RPMI7951 (cell line): ENCODE measurements at places on chromosomes 1 and 21. TPM values are rescaled to one million over a fixed set of nuclear protein-coding genes. Genes with fewer than 3 reads are reported as not detected.

DNA sequence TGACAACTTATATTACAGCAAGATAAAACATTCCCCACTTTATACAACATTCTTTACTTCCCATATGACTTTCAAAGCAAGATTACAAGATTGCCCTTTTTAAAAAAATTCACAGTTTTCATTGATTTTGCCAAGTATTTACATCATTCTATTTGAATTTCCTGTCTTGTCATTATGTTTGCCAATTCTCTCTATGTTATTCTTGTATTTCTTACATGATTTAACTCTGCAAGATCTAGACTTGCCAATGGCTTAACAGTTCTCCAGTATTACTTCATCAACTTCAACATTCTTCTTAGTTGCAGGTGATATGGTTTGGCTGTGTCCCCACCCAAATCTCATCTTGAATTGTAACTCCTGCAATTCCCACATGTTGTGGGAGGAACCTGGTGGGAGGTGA, 31.6 kb downstream of the FMO4 start:
- no peak for DNase-seq

DNA sequence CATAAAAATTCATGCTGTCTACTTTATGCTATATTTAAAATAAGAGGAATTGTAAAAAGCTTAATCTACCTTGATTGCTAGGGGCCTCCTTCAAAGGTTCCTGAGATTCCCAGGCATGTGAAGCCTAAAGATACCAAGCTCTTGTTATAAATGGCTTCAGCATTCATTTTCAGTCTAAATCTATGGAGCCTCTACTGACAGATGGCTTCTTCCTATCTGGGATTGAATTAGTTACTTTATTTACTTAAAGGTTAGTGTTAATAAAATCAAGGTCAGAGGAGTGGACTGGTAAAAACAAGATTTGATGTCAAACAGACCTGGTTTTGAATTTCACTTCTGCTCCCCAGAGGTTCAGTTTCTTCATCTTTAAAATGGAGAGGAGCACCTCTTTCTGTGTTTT, 93.7 kb downstream of the TNNI3K start:
- no peak for DNase-seq

DNA sequence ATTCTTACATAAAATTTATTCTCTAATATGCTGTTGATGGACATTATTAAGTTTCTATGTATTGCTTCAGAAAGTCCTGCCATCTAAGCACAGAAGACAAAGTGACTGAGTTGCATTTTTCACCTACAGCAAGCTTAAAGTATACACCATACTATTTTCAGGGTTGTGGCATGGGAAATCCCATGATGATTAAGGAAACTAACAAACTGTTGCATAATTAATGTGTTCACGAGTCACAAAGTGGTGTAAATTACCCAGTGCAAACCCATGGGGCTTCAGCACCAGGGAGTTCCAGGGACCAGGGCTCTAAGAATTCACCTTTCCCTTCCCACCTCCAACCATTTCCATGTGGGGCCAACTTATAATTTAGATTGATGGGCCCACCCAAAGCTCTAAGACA, 81.9 kb upstream of the NR5A2 start:
- no peak for DNase-seq

DNA sequence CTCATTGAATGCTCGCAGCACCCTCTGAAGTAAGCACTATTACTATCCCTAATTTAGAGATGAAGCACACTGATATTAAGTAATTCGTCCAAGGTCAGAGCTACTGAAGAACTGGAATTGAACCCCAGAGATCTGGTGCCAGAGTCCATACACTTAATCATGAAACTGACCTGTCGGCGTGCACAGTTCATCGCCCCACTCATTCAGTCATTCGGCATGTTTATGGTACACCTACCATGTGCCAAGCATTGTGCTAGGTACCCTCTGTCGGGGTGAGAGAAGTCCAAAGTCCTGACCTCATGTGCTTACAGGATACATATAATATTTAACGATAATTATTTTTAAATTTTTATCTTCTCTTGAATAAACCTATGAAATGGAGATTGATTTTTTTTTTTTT, 5.6 kb upstream of the CENPS start:
- no peak for DNase-seq

GRCh38 chr1:109148987-109149561, 35.2 kb downstream of the ELAPOR1 start:
- DNase-seq: no peak

- DNase-seq: no peak
Observed at GRCh38 chr1:233097546-233097945, 147.1 kb downstream of the NTPCR start.

GRCh38 chr1:77565321-77565720, 117.1 kb downstream of the ZZZ3 start:
- no peak for DNase-seq

DNA sequence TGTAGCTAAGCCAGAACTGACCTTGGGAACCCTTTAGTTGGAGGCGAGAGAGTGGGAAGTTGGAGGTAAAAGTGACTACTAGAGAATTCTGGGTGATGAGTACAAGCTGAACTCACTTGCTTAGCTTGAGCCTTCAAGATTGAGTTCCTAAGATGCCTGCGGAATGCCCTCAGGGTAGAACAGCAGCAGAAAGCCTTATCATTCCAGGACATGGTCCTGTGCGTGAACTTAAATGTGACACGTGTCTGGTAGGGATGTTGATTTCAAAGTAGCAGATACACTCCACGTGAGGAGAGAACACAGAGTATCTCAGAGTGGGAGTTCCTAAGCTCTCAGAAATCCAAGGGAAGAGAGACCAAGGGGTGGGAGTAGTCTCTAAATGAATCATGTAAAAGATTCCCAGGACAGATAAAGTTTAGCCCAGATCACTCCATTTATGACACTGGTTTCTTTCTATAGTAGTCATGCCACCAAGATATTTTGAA, 60.1 kb downstream of the KCNK1 start:
- DNase-seq: peak; percentile 31

GRCh38 chr1:7388488-7389185, 382.5 kb upstream of the VAMP3 start:
- no peak for DNase-seq

GRCh38 chr1:212368073-212368484, 46.6 kb downstream of the PACC1 start:
- DNase-seq: peak; percentile 68

GRCh38 chr1:40312238-40313205, 4.6 kb downstream of the COL9A2 start:
- peak; percentile 35 for DNase-seq

GRCh38 chr1:15966081-15966955, 9.6 kb downstream of the ZBTB17 start:
- DNase-seq: peak; percentile 55

DNA sequence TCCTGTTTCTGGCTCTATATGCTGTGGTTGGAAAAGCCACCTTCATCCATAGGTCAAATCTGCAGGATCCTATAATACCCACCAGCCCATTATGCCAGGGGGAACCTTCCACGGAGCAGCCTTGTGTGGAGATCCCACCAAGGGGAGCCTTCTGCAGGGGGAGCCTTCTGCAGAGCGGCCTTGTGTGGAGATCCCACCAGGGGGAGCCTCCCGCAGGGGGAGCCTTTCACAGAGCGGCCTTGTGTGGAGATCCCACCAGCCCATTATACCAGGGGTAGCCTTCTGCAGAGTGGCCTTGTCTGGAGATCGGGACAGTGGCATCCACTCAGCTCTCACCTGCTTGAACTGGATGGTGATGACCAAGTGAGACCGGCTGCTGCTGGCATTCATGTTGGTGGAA, 85.3 kb downstream of the SCCPDH start:
- DNase-seq: no peak

GRCh38 chr1:228963795-228964177, 228.5 kb downstream of the RHOU start:
- no peak for DNase-seq

DNA sequence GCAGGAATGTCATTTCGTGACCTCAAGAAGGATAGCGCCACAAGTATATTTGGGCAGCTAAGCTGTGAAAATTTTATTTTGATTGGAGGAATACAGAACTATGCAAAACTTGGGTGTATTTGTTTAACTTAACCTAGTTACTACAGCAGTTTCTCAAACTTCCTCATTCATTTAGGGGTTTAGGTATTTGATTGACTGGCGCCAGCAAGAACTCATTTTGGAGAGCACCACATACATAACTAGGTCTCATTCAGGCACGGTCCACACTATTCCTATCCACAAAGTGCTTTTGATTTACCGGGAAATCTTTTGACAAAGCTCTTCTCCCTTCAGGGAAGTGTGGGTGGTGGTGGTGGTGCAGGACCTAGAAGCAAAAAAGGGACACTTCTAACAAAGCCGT, 155.1 kb upstream of the NRIP1 start:
- DNase-seq: no peak

DNA sequence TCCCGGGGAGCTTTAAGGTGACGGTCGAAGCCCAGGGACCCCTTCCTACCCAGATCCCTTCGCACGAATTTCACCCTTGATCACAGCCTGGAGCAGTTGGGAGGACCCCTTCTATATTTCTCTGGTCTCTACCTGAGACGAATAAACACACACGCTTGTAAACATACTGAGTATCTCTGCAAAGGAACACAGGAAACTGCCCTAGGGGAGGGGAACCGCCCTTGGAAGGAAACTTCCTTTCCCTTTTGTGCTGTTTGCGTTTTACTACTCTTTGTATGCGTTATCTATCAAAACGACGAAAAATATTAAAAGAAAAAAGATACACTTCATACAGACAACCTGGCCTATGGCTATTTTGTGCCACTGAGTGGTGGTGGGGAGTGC, 750 bp downstream of the NECAP2 start:
- peak; percentile 32 for DNase-seq

DNA sequence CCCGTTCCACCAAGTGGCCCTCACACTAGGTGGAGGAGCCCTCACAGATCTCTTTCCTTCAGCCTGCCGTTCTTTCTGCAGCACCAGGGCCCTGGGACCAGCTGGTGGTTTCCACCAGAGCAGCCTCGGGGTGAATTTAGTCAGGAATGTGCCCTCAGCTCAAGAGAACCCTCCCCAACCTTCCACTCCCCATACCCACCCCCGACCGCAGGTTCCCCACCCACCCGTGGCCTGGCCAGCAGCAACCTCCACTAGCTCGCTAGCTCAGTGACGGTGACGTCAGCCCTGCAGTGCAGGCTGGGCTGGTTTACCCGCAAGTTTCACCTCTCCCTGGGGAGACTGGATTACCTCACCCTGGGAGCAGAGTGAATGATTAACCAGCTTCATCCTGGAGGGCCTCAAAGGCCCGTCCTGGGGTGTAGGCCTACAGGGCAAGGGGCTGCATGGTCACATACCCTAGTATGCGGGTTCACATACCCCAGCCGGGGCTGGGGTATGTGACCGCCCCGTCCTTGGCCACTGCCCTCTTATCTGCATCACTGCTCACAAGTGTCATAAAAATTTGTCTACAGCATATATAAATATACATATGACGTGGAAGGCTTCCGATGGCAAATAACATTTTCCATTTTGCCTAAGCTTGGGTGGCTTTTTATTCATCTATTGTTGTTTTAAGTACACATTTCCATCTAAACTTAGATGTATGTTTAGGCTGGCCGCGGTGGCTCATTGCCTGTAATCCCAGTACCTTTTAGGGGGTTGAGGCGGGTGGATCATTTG, 24.5 kb downstream of the ELF3 start:
- DNase-seq: peak; percentile 83

GRCh38 chr21:42079008-42079938, 8.2 kb downstream of the UMODL1 start:
- no peak for DNase-seq

- DNase-seq: no peak
Observed at GRCh38 chr1:48695161-48695560, 81.5 kb downstream of the BEND5 start.

DNA sequence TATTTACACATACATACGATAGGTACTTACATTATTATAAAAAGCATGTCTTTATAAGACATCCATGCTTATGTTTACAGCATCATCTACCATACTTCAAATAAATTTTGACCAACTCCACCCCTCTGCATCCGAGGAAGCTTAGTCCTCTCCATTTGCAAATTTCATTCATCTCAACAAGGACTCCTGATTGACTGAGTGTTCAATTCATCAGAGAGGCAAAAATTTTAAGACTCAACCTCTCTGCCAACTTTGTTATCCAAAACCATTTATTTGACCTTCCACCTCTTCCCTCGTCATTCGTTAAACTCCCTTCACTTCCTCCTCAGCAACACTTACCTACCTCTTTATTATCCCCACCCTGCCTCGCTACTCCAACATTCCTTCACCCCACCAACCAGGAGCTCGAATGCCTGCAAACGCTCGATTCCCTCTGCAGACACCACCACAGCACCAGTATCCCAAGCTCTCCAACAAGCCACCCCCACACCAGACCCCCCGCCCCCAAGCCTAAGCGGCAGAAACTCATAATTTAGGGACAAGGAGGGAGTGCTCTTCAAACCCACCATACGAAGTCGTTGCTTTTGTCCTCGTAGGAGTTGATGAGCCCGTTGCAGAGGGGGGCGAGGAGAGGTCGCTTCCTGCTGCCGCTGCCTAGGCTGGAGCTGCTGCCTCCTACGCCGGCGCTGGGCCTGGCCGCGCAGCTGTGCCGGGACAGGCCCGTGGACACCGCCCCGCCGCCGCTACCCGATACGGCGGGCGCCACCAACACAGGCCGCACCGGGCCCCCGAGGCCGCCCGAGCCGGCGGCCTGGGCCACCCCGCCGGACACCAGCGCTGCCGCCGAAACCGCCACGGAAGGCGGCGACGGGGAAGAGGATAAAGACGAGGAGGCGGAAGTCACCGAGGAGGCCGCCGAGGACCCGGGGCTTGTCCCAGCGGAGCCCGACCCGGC, 803 bp downstream of the COP1 start:
- DNase-seq: peak; percentile 49

NCMAP gene
- total RNA-seq: not detected in 2 replicates

FAM151A gene
- not detected in 2 replicates for total RNA-seq

MSH4 gene
- 0.10 TPM in 1 of 2 replicates, not detected in the other for total RNA-seq

LIN28A gene
- not detected in 2 replicates for total RNA-seq

MX1 gene
- 12.3 and 15.4 TPM in 2 replicates for total RNA-seq

CHI3L1 gene
- not detected in 2 replicates for total RNA-seq

ZBTB8B gene
- under 0.01 TPM in 1 of 2 replicates, not detected in the other for total RNA-seq

AK4 gene
- 37.5 and 59.9 TPM in 2 replicates for total RNA-seq

S100A5 gene
- total RNA-seq: 1.4 and 2.2 TPM in 2 replicates

GUCA2B gene
- not detected in 2 replicates for total RNA-seq

NBPF4 gene
- total RNA-seq: 0.60 and 0.88 TPM in 2 replicates

NR0B2 gene
- not detected in 2 replicates for total RNA-seq

CHTOP gene
- 34.7 and 35.0 TPM in 2 replicates for total RNA-seq
